GM12892 (cell line): ENCODE measurements at places on chromosomes 7 and 10.

GRCh38 chr10:110459600-110459999 is 38.1 kb upstream of the DUSP5 start:
- no peak for DNase-seq

- DNase-seq = no peak
These were observed 9.6 kb upstream of the AGR3 start for GRCh38 chr7:16891338-16891737.

GRCh38 chr7:133230591-133231194 is 22.2 kb upstream of the EXOC4 start:
- DNase-seq = no peak

DNA sequence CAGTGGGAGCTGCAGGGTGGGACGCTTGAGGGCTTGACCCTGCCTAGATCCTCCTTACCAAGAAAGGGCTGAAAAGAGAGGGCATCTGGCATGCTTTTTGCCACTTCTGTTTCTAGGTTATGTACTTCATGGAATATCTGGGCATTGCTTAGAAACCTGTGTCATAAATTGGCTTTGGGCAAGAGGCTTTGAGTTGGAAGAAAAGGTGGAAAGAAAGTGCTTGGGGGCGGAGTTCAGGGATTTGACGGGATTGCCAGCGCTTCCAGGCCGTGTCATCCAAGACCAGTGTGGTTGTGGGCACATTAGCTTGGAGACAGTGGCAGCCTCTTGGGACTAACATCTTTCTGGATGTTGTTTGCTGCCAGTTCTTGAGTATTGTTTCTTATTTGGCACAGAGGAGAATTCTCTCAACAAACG is 825 bp downstream of the ZNF862 start:
- no peak for DNase-seq

DNA sequence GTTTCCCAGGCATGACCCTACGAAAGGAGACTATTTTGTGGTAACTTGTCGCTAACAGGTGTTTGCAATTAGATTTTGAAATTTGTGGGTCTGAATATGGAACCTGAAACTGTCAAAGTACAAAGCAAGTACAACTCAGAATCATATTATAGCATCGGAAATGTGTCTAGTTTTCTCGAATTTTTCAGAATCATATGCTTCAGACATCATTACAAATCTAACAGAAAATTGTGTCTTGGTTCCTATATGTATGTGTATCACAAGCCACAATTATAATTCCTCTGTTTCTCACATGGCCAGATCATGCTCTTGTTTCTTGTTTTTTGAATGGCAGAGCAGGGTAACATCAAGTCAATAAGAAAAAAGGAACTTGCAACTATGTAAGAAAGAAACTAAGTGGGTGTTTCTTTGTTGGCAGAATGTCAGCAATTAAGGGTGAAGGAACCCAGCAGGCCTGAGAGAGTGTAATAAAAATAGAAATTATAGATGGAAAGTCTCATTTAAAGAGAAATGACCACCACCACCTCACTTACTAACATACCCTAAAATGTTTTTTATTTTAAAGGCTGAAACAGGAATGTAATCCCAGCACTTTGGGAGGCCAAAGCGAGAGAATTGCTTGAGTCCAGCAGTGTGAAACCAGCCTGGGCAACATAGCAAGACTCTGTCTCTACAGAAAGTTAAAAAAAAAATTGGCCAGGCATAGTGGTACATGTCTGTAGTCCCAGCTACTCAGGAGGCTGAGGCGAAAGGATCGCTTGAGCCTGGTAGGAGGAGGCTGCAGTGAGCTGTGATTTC is 51.3 kb downstream of the PRTFDC1 start:
- peak; percentile 25 for DNase-seq

DNA sequence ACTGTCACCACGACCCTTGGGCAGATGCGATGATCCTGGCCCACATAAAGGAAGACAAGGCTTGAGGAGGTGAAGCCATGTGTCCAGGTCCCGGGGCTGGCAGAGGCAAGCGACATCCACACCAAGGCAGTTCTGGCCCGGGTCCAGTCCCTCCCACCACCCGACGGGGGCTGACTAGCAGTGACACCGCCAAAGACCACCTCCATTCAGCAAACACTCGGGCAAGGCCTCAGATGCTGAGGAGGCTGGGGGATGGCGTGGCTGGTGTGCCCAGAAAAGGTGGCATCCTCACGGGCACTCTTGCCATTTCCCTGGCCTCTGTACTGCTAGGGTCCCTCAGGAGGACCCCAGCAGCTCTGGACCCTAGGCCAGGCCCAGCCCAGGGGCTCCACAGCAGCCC is 219.0 kb downstream of the ELFN1 start:
- no peak for DNase-seq

DNA sequence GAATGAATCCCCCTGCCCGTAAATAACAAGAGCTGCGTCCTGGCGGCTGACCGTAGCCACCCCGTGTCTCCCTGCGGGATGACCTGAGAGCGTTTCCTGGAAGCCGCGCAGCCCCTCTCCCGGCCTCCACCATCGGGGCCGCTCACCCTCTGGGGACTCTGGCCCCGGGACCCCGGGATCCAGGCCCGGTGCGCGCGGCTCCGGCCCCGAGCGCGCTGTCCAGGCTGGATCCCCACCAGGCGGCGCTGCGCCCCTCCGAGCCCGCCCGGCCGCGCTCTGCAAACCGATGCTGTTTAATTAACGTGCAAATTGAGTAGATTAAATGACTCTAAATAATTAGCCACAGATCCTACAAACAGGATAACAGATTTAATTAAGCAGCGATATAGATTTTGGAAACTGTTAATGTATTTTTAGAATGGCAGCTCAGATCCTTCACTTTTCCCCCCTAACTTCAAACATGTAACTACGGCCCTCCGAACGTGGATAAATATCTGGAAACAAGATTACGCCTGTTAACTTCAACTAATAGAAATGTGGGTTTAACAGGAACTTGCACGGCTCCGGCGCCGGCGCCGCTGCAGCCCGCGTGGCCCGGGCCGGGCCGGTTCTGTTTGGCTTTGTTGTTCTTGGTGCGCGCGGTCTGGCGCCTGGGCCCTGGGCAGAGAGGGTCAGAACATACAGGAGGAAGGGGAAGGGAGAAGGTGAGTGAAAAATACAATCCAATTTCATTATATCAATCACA is 7.1 kb upstream of the UNCX start:
- peak; percentile 69 for DNase-seq

DNA sequence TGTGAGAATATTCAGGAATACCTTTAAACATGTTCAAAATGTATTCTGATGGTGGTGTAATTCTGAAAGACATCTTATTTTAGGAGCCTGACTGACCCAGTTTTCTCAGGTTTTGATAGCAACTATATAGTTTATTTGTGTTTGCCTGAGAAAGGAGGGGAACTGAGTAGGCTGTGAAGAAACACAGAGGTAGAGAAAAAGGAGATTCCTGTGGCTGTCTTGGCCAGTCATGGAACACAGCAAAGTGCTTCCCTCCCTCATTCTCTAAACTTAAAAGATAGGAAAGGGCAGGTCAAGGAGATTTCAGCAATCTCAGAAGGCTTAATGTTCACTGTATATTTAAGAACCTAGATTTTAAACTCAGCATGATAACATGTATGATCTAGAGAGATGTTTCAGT is 43.5 kb downstream of the ZMYND11 start:
- no peak for DNase-seq

DNA sequence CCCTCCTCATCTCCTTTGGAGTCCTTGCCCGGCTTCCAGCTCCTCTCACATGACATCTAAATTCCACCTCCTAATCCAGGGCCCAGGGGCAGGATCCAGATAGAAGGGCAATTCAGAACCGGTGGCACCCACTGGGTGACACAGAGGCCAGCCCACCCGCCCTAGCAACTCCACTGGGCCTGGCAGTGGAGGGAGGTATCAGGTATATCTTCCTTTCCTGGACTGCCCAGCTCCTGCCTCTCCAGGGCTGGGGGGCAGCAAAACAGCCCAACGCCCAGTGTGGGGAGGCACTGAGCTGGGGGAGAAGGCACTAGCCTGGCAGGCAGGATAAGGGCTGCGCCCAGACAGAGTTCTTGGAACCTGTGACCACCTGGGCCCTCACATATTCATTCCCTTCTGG is 10.4 kb upstream of the TRIM8 start:
- DNase-seq = no peak

GRCh38 chr10:46525177-46525823 is 31.2 kb downstream of the GPRIN2 start:
- no peak for DNase-seq

GRCh38 chr7:1693991-1694524 is 24.0 kb downstream of the ELFN1 start:
- DNase-seq = no peak

DNA sequence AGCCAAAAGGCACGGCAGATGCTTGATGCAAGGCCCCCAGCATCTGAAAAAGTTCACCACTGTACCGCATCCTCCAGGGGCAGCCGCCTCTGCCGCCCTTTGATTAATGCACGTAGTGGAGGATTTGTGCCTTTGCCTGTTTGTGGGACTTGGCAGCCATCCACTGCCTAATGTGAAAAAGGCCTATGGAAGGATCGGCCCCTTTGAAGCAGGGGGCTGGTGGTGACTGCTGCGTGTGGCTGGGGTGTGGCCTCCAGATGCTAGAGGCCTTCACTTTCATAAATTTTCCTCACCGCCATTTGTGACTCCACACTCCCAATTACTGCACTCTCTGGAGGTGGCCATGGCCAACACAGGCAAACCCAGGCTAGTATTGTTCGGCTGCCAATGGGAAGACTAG is 226.0 kb downstream of the BMPER start:
- no peak for DNase-seq

GRCh38 chr10:70283445-70284399 is at the start of gene NPFFR1:
Gene NPFFR1, minus strand, starts transcription at chr10:70284004. Its CDS starts 328 bp downstream, at chr10:70283676.
- DNase-seq = no peak

DNA sequence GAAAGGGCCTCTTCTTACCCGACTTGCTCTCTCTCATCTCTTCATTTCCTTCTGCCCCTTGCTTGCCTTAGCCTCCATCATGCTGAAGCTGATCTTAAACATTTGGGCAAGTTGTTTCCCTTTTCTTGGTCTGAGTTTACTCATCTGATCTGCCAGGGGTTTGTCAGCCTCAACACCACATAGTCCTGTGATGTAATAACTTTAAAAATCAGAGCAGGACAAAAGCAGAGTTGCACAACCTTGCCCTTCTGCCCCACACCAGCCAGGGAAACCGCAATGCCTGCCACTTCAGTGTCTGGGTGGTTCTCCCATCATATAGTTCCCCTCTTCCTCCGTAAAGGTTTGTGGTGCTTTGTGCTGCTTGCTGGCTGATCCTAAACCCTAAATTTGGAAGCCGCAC is 9.9 kb upstream of the LIPM start:
- DNase-seq = no peak

- no peak for DNase-seq
These were observed 34.0 kb downstream of the FAM20C start for GRCh38 chr7:226281-226895.

DNA sequence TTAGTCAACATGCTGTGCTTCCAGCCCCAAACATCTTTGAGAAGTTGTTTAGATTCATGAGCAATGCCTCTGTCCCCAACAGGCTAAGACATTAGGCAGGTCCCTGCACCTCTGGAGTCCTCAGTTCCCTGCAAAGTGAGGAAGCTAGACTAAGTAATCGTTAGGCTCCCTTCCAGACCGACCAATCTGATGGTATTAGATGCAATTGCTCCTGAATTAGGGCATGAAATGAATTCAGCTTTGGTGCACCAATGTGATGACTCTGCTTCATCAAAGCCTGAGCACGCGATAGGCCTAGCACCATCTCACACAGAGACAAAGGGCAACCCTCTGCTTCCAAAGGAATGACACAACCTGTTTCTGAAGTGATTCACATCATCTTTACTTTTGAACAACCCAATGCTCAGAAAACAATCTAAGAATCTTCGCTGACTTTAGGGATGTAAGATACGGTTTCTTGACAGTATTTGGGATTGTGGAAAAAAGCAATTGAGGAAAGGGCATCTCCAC is 723 bp upstream of the TES start:
- DNase-seq = no peak

DNA sequence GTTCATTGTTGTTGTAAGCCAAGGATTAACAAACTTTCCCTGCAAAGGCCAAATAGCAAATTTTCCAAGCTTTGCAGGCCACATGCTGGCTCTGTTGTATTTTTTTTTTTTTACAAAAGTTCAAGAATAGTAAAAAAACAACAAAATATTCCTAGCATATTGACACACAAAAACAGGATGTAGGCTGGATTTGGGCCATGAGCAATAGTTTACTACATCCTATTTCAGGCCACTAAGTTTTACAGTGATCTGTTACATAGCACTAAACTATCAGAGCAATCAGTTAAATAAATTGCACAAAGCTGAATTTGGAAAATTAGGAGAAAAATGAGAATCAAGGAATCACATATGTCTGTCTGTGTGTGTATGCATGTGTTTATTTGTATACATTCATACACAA is 491.8 kb upstream of the GHITM start:
- no peak for DNase-seq

- no peak for DNase-seq
These were observed 17.2 kb downstream of the PANK1 start for GRCh38 chr10:89627830-89628229.

DNA sequence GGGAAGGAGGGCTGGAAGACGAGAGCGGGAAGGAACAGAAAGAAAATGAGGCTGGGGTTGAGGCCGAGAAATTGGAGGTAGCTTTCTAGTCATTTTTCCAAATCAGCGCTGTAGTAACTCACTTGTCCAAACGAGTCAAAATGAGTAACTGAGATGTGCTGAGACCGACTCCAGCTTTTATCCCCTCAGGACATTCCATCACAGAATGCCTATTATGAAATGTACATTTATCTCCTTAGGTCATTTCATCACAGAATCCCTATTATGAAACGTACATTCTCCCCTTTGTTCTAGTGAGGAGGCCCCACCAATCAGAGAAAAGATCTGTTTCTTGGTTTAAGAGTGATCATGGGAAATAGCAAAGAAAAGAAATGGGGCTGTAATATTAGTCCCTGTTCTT is 55.7 kb upstream of the AMPH start:
- no peak for DNase-seq

DNA sequence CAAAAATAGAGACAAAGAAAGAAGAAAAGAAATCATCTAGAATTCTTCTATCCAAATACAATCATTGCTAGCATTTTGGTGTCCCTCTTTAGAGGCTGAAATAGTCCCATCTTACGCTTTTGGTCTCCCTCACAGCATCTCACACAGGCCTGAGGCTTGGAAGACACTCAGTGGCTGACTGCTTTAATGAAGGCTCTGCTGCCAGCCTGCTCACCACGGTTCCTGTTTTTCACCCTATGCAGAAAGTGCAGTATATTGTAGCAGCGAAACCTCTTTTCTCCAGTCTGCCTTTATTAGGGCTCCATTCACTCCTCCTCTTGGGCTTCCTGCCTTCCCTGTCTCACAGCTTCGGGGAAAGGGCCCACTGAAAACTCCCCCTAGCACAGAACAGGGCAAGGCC is 102.2 kb downstream of the JCAD start:
- no peak for DNase-seq

GRCh38 chr7:1532456-1533254 is 2.2 kb downstream of the MAFK start:
- DNase-seq = no peak
